ENCODE measurements at places on chromosomes 4 and X. TPM values are rescaled to one million over a fixed set of nuclear protein-coding genes. Genes with fewer than 3 reads are reported as not detected.

The HERC5 gene
- 4.1 TPM for polyA plus RNA-seq

The SGCB gene
- polyA plus RNA-seq, result 42.2 TPM

The MAGEA12 gene
- not detected for polyA plus RNA-seq

The RNF128 gene
- 12.7 TPM for polyA plus RNA-seq

The TBC1D14 gene
- 67.4 TPM for polyA plus RNA-seq

The FAM199X gene
- polyA plus RNA-seq, result 38.7 TPM

The TCEAL6 gene
- polyA plus RNA-seq, result not detected

The DCHS2 gene
- polyA plus RNA-seq, result 7.1 TPM

The HTR2C gene
- 0.89 TPM for polyA plus RNA-seq

The PPP1R2C gene
- polyA plus RNA-seq, result not detected

The ZNF711 gene
- polyA plus RNA-seq, result 74.8 TPM

The FAM47A gene
- polyA plus RNA-seq, result not detected

The PPP4R3C gene
- not detected for polyA plus RNA-seq

The GC gene
- 0.26 TPM for polyA plus RNA-seq

The SOD3 gene
- polyA plus RNA-seq, result 13.7 TPM

The GAGE12E gene
- not detected for polyA plus RNA-seq

The TREX2 gene
- polyA plus RNA-seq, result 0.54 TPM

The GCNA gene
- 4.0 TPM for polyA plus RNA-seq

The GAGE13 gene
- polyA plus RNA-seq, result not detected

The NUDT10 gene
- polyA plus RNA-seq, result 11.9 TPM

The JCHAIN gene
- 1.1 TPM for polyA plus RNA-seq

The ENPEP gene
- polyA plus RNA-seq, result 185 TPM

The ELOVL6 gene
- polyA plus RNA-seq, result 31.7 TPM

The H2BW2 gene
- polyA plus RNA-seq, result 0.99 TPM

The POLN gene
- 6.7 TPM for polyA plus RNA-seq

The TEX11 gene
- polyA plus RNA-seq, result 0.04 TPM

The GLOD5 gene
- polyA plus RNA-seq, result 1.4 TPM

The TCEAL5 gene
- polyA plus RNA-seq, result 12.6 TPM

The SOWAHD gene
- polyA plus RNA-seq, result 1.2 TPM

The NPNT gene
- 177 TPM for polyA plus RNA-seq

The BMX gene
- polyA plus RNA-seq, result 0.34 TPM

The TMSB15B gene
- polyA plus RNA-seq, result 20.7 TPM

The DUX4 gene
- 0.33 TPM for polyA plus RNA-seq

The CCDC160 gene
- 8.4 TPM for polyA plus RNA-seq

The FGF5 gene
- polyA plus RNA-seq, result 0.09 TPM

The PPM1K gene
- 21.3 TPM for polyA plus RNA-seq

The GRPR gene
- 0.29 TPM for polyA plus RNA-seq

The SAGE1 gene
- polyA plus RNA-seq, result not detected

The HELT gene
- not detected for polyA plus RNA-seq

The SLC25A6 gene
- polyA plus RNA-seq, result 580 TPM

The KIAA1210 gene
- polyA plus RNA-seq, result 1.5 TPM

The PROM1 gene
- 59.3 TPM for polyA plus RNA-seq

The PORCN gene
- 10.7 TPM for polyA plus RNA-seq

The ASB9 gene
- polyA plus RNA-seq, result 15.4 TPM

The HAUS7 gene
- 35.2 TPM for polyA plus RNA-seq
